ENCODE measurements at places on chromosomes 4 and X.

GRCh38 chrX:109373468-109373867, 108.4 kb downstream of the GUCY2F start:
- DNase-seq = no peak

DNA sequence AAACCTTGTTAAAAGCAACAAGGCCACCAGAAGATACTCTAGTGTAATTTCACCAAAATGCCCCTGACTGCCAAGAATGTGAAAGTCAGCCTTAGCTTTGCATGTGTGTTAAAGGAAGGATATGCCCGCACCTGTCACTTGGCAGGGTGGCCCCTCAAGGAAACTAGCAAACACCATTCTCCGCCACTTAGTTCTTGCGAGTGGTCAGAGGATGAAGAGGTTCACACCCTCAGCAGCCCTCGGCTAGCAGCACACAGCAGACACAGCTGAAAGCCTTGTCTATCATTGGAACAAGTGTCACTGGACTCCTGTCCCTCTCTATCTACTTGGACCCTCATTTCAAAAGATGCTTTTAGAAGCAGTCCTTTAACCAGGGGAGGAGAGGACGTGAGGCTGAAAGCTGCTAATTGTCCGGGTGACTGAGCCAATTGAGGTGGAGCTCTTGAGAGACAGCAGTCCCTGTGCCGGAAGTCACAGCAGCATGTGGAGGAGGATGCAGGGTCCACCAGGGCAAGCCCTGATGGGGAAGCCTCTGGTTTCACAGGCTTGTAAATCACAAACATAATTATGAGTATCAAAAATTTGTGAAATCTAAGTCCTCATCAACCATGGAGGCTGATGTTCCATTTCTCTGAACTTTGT, 18.0 kb downstream of the HHIP start:
- DNase-seq = no peak

DNA sequence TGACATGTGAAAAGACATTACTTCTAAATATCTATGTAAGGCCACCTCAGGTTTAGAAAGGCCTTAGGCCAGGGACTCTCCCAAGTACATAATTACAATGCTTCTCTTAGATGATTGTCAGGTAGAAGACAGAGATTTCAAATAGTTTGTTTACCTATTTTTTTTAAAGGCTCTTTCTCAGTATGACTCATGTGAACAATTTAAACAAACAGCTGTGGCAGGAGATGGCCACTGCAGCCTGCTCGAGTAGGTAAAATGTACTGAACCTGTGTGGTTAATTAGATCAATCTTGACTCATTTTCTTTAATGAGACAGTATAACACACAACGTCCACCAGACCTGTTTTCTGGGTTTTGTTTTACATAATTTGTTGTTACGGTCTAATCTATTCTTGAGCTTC, 50.2 kb downstream of the LEF1 start:
- no peak for DNase-seq

DNA sequence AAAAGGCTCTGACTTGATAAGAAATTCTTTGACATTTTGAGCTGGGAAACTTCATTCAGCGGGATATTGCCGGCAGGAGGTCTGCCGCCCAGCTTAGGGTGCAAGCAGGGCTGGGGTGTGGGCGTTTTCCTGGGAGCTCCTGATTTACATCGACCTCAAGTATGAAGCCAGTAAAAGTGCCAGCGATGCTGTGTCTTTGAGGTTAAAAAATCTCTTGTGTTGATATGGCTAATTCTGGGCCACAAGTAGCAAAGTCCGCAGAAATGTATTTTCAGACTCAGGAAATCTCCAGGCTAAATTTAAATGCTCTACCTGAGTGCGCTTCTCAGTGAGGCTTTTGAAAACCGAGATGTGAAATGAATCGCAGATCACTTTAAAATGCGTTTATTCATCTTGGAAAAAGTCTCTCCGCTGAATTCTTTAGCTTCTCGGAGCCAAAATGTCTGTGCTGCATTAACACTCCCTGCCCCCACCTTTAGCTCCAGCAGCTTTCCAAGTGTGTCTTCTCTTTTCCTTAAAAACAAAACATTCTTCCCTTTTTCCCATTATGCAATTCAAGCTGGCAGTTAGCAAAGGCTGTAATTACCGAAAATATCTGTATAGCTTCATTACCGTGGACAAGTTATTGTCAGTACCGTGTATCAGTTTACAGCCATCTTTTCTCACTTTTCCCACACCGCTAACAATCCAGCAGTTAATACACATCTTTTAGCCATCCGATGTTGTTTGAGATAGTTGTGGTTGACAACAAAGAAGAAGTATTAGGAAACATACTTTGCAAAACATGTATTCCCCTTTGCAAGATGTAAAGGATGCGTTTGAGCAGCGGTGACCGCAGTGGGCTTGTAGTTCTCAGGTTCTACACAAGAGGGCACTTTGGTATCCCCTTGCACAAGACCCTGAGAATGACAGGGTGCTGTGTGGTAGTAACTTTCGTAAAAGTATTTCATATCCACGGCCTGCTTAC, 136.0 kb upstream of the STX18 start:
- no peak for DNase-seq

DNA sequence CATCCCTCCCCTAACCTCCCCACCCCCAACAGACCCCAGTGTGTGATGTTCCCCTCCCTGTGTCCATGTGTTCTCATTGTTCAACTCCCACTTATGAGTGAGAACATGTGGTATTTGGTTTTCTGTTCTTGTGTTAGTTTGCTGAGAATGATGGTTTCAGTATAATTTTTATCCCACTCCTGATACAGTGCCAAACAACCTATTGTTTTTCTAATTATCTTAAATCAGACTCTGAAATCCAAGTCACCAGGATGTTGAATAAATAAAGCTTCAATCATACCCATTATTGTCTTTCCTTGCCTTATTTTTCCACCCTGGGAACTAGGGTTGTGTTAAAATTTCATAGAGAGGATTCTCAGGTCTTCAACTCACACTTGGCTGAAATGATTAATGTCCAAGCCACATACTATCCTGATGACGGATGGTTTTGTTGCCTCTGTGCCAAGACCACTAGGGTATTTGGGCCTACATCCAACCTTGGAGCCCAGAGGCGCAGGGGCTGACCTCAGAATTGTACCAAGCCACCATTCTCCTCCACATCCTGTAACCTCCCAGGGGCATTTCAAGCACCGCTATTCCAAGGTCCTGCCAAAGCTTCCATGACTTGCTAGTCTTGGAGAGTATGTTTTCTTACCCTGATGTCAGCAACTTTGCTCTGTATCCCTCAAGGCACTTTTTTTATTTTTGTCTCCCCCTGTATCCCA, 332.4 kb downstream of the ARHGAP24 start:
- no peak for DNase-seq

DNA sequence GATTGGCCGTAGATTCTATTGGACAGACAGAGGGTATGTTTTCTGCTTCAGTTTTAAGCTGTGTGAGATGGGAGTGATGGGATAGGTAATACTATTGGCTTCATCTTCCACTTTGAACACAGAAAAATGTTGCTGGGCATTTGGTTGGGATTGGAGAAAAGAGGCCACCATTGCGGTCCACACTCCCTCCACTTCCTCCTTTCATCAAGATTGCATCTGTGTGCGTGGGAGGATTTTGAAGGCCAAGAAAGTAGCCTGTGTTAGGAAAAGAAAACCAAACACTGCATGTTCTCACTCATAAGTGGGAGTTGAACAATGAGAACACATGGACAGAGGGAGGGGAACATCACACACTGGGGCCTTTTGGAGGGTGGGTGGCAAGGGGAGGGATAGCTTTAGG, 56.4 kb downstream of the EGF start:
- DNase-seq = no peak

DNA sequence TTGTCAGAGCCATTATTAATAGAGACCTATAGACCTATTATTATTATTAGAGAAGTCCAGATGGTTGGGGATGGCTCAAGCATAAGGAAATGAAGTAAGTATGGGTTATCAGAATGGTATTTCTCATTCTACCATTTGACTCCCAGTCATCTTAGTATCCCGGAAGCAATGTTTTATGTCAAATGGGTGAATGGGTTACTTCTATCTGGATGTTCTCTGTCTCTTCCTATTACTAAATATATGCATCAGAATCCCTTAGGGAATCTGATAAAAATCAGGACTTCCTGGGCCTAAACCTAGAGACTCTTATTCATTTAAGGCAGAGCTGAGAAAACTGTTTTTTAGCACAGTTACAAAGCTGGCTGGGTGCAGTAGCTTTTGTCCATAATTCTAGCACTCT, 149.9 kb downstream of the SLC10A7 start:
- DNase-seq = no peak

GRCh38 chrX:107565931-107566603, 62.2 kb upstream of the PRPS1 start:
- no peak for DNase-seq

- DNase-seq = no peak
Observed at GRCh38 chr4:99408346-99408745, 26.8 kb downstream of the ADH7 start.

GRCh38 chr4:158580064-158580463, 58.4 kb downstream of the RXFP1 start:
- no peak for DNase-seq

DNA sequence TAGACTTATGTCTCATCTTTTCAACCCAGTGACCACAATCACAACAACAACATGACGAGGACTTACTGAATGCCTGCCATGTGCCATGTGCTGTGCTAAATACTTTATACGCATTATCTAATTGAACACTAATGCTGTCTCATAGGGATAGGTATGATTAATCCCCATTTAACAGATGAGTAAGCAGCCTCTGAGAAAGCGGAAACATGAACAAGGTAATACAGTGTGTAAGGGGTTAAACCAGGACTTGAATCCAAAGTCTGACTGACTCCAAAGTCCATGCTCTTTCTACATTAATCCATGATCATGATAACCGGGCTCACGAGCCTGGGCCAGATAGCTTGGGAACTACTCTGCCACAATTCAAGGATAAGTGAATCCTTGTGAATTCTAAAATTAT, 105.3 kb upstream of the MBNL3 start:
- no peak for DNase-seq

DNA sequence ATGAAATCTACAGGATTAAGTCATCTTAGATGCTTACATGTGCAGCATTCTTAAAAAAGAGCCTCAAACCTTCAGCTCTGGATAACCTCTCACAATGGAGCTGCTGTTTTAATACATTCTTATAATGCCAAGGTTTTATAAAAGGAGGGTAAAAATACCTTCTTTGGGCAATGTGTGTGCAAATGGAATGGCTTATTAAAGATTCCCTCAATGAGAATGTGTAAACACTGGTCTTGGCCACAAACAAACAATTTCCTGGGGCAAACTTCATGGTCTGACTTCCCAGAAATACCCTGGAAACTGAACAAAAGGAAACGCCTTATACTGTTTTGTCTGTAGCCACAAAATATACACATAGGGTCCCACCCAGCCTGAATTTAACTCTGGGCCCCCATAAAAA, 148.6 kb upstream of the INTU start:
- DNase-seq = no peak

DNA sequence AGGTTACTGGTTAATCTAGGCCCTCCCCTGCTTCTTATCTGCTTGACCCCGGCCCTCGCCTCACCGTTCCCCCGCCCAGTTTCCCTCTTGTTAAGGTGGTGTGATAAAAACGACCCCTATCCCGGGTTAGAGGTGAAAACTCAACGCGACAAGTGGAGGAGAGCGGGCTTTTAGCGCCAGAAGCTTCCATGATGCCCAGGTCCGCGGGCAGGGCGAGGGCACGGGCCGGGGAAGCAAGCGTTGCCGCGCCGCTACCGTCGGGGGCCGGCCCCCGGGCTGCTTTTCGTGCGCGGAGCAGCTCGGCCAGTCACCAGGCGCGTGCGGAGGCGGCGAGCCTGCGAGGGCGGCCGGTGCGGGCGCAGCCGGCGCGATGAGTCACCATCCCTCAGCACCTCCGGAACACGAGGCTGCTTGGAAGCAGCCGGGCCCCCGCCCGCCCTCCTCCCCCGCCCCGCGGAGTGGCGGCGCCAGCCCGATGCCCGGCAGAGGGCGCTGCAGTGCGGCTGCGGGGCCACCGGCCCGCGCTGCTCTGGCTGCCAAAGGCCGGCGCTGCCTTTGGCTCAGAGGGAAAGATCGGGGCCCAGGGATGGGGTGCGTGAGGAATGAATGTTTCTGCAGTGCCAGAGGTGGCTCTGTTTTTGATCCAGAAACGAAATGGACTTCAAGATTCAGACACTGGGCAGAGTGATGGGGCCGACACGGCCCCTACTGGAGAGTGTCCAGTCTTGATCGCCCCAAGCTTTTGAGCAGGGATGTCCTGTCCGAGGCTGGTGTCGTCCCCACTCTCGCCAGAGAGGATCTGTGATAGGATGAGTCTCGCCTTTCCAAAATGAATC, 107.8 kb downstream of the NHSL2 start:
- DNase-seq = peak; percentile 52

- no peak for DNase-seq
Observed at GRCh38 chr4:99608417-99608816, 33.8 kb downstream of the MTTP start.

Data from stimulated activated CD4-positive, alpha-beta T cell treated with anti-CD3 and anti-CD28 coated beads, TNF-alpha, amount 100 ng/mL, for 48 hours (primary cell).